Activated T-cell treated with anti-CD3 and anti-CD28 coated beads for 48 hours (primary cell): ENCODE measurements at places on chromosomes 2 and 18.

DNA sequence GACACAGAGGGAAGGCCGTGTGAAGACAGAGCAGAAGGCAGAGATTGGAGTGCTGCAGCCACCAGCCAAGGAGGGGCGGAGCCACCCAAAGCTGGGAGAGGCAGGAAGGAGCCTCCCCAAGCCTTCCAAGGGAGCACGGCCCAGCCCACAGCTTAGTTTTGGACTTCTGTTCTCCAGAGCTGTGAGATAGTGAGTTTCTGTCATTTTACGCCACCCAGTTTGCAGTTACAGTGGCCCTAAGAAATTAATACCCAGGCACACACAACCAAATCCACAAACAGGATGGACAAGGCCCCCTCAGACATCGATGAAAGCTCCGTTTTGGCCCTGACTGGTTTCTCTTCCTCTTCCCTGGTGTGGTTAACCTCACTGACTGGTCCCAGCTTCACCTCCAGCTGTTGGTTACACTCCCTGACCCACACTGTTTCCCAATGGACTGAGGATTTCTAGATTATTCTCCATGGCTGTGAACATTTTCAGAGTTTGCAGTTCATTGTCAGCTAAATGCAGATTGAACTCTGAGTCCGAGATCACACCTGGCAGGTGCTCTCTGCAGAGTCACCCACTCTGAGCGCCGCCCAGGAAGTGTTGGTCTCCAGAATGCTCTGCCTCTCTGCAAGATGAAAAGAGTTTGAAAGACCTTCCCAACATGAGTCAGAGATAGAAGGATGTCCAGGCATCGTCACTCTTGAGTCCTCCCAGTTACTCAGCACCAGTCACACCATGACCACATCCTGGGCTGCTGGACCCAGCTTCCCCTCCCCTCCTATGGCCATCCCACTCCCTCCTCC, 100.2 kb downstream of the TWIST2 start:
- DNase-seq = no peak

DNA sequence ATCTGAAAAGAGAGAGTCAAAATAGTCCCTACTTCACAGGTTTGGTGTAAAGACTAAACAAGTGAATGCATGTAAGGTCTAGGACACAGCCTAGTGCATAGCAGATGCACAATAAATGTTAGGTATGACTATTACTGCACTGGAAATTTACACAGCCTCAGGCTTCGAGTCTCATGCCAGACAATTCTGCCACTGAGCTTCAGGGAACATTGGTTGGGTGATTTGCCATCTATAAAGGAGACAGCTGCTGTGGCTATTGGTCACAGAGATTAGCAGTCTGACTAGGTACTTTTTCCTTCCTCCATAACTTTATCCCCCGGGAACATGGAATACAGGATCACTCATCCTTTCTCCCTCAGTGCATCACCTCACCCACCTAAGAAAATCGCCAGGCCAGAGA, 89.2 kb downstream of the FAM124B start:
- DNase-seq = no peak

GRCh38 chr2:224865016-224865415, 148.9 kb upstream of the CCDC195 start:
- DNase-seq = no peak

GRCh38 chr2:117273009-117273671, 541.4 kb upstream of the DDX18 start:
- no peak for DNase-seq

DNA sequence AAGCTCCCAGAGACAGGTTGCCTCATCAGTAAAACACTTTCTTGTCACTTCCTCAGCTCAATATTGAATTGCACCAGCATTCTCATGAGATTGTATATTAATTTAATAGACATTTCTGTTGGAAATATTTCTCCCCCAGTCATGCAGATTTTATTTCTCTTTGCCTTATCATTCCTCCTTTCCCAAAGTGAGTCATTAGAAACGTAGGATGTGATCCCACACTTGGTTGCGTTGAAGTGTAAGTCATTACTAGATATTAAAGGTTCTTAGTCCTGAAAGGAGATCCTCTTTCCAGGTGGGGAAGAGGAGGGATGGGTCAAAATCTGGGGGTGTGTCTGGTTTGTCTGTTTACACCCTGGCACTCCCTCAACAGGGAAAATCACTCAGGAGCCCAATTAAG, 438.2 kb downstream of the SLC4A3 start:
- no peak for DNase-seq

DNA sequence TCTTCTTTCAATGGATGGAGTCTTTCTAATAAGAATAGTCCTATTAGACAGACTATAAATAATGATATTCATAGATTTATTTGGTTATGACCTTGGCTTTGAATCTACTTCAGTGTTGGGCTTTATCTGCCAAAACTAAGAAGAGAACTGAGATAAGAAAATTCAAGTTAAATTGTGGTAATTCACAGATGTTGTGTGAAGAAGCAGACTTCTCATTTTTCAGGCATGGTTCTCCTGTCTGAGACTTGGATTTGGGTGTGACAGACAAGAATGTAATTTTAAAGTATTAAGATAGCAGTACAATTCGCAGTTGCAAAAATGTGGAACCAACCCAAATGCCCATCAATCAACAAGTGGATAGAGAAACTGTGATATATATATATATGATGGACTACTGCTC, 124.7 kb downstream of the QPCT start:
- no peak for DNase-seq

GRCh38 chr2:52572469-52572894, 1195.1 kb upstream of the CHAC2 start:
- no peak for DNase-seq

- no peak for DNase-seq
Observed at GRCh38 chr2:58047961-58048360, 1.4 kb downstream of the VRK2 start.

GRCh38 chr2:190646780-190647522, 1.9 kb upstream of the NAB1 start:
- DNase-seq = no peak

DNA sequence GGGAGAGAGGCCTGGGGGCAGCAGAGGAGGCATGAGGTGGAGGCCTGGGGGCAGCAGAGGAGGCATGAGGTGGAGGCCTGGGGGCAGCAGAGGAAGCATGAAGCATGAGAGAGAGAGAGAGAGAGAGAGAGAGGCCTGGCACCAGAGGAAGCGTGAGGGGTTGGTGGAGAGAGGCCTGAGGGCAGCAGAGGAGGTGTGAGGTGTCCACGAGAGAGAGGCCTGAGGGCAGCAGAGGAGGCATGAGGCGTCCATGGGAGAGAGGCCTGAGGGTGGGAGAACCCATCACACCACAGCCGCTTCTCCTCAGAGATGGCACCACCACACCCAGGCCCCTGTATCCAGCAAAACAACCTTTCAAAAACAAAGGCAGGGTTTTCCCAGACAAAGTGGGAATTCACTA, 55.7 kb upstream of the KCNG2 start:
- no peak for DNase-seq

GRCh38 chr18:64972545-64972944, 778.3 kb upstream of the CDH7 start:
- DNase-seq = no peak

- no peak for DNase-seq
Observed at GRCh38 chr18:60053747-60054304, 154.0 kb downstream of the PMAIP1 start.

DNA sequence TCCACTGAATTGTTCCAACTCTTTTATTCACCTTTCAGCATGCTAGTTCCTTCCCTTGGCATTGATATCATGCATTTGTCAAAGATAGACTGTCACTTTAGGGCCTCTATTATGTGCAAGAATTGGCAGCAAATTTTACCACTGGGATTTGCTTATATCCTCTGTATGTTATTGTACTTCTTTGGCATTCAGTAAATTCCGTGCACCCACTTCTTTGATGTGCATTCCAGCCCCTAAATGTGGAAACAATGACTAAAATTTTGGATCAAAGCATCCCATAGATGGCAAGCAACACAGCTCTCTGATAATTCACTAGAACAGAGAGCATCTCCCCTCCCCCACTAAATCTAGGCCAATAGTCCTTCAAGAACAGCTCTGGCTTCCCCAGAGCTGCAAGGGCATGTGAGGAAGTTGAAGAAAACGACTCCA, 399.0 kb upstream of the HNRNPA3 start:
- no peak for DNase-seq

DNA sequence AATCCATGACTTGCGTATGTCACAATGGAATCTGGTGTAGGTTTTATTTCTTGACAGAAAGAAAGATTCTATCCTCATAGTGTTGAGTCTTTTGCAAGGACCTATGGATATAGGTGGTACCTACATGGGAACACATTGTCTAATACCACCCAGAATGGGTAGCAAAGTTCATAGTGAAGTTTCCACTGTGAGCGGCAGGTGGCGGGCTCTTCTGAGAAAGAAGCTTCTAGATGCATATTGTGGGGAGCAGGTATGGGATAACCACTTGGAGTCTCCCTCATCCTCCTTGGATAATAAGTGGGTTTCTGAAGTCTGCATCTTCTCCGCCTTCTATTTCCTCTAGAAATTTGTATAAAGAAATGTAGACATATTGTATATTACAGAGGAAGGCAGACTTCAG, 44.9 kb downstream of the LINC00305 start:
- no peak for DNase-seq

GRCh38 chr2:198456418-198456817, 652.0 kb downstream of the PLCL1 start:
- DNase-seq = no peak

DNA sequence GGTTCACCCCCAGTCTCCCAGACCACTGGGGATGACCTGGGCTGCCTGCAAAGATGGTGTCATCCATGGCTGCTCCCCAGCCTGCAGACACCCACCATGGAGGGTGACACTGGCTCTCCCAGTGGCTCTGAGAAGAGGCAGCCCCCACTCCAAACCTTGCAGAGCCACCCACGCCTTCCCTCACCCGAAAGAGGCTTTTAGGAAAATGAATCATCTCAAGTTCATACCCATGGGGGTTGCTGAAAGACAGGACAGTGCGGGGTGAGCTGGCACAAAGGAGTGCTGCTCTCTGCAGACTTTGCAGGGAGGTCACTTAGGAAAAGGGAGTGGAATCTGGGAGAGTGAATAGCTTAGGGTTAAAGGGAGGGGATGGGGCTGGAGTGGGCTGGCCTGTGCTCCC, 36.4 kb downstream of the MPHOSPH10 start:
- no peak for DNase-seq

DNA sequence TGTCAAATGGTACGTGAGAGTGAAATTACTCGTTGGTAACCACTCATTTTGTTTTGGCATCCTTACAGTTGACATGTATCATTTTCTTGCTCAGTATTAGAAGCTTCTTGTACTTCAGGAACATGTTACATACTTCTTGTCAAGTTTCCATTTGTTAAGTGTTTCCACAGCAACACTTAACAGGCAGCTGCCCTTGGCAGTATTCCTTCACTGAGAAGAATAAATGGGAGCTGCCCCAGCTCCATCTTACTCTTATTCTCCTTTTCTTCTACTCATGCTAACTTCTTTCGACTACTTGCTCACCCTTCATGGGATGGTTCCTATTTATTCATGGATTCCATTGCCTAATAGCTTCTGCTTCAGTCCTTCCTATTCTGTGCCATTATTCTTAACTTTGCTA, 60.1 kb upstream of the TUBA3E start:
- no peak for DNase-seq

DNA sequence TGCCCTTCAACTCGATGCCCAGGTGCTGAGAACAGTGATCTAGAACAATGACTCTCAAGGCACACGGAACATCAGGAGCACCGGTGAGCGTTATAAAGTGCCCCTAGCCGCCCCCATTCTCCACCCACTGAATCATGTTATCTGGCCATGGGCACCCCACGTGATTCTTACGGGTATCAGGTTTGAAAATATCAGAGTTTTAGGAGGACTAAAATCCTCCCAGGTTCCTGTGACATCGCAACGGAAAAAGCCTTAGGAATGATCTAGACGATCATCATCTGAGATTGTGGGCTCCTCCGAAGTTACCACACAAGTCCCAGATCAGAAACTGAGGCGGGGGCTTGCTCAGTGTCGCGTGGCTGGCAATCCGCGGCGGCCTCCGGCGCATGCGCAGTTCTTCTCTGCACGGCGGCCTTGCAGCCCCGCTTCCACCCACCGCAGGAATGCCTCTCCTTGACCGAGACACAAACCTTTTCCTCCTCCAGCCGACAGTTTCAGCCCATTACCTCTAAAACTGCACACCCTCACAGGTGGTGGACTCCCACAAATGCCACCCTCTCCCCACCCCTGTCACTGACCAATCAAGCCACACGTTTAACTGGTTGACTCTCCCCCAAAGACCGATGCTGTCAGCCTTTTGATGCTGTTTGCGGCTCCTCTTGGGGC, 5.8 kb upstream of the MRPL33 start:
- DNase-seq = peak; percentile 48

DNA sequence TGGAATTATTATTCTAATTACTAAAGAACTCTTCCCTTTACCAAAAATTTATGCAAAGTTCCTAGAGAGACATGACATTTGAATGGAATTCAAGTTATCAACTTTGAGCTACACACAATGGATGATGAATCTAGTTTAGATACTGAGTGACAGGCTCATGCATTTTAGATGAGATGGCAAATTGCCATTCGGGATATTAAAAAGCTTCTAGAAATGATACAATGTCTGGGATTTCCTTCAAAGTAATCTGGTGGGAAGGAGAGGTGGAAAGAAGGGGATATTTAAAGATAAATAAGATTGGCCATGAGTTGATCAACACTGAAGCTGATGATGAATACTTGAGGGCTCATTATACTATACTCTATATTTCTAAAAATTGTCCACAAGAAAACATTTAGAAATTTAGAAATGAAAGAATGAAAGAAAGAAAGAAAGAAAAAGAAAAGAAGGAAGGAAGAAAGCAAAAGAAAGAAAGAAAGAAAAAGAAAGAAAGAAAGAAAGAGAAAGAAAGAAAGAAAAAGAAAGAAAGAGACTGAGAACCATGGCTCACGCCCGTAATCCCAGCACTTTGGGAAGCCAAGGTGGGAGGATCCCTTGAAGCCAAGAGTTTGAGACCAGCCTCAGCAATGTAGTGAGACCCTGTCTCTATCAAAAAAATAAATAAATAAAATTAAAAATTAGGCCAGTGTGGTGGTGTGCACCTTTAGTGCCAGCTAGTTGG, 62.6 kb upstream of the NEDD4L start:
- no peak for DNase-seq

DNA sequence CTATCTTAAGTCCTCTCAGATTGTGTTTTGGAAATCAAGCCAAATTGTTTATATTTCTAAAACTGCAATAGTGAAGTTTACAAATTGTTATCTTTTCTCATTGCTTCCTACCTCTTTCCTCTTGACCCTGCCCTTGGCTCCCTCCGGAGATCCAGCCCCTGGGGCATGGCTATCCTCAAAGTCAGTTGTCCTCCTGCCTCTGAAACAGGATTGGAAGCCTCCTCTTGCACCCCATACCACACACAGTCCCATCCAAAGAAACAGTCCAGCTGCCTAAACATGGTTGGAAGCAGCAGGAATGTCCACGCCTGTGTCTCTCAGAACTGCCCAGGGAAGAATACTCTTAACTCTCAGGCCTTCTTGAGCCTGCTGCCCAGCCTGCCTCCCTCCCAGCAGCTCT, 30.1 kb upstream of the COL6A3 start:
- no peak for DNase-seq

GRCh38 chr2:69964353-69964841, 3.0 kb upstream of the ASPRV1 start:
- no peak for DNase-seq

- DNase-seq = no peak
Observed at GRCh38 chr2:103462101-103462500, 700.3 kb downstream of the TMEM182 start.
